Amygdala (tissue), 56 donors: ENCODE measurements at places on chromosomes 5 and 9.

- DNase-seq, result no peak
Measured at GRCh38 chr5:39190311-39191102, 28.9 kb downstream of the FYB1 start.

DNA sequence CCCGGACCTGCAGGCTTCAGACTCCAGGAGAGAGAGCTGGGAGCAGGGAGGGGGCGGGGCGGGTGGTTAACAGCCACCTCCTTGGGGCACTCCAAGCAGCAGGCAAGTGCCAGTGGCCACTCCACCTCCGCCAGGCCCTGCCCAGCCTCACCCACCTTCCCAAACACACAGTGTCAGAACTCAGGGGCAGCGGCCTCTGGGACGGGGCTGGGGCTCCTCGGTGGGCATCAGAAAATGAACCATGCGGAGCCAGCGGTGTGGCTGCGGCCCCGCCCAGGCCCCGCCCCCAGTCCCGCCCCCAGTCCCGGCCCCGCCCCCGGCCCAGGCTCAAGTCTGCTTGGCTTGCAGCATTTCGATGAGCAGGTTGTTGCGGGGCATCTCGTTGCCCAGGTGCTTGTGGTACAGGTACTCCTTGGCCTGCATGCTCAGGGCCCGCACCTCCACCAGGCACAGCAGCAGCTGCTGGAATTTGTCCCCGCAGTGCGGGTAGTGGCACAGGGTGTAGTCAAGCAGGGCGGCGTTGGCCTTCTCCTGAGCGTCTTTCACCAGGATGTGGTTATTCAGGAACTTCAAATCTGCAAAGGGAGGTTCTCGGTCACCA is 24.7 kb downstream of the NR5A1 start:
- no peak for DNase-seq

GRCh38 chr5:91293131-91293530 is 90.0 kb downstream of the ARRDC3 start:
- DNase-seq, result no peak

DNA sequence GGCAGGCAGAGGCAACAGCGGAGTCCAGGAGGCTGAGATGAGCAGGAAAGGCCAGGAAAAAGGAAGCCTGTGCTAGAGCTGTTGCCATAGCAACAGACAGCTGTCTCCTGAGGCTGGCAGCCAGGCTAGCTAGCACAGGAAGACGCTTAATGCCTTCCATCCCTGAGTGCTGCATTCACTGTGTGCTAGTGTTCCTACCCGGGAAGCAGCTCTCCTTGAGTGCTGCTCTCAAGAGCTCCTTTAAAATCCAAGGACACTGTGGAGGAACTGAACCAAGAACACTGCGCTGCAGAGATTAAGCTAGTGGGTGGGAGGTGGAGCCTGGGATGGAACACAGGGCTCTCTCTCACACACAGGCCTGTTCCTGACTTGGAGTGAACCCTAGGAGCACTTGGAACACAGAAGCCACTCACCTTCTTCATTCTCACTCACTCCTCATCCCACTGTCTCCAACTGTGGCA is 53.5 kb upstream of the IL7R start:
- no peak for DNase-seq

DNA sequence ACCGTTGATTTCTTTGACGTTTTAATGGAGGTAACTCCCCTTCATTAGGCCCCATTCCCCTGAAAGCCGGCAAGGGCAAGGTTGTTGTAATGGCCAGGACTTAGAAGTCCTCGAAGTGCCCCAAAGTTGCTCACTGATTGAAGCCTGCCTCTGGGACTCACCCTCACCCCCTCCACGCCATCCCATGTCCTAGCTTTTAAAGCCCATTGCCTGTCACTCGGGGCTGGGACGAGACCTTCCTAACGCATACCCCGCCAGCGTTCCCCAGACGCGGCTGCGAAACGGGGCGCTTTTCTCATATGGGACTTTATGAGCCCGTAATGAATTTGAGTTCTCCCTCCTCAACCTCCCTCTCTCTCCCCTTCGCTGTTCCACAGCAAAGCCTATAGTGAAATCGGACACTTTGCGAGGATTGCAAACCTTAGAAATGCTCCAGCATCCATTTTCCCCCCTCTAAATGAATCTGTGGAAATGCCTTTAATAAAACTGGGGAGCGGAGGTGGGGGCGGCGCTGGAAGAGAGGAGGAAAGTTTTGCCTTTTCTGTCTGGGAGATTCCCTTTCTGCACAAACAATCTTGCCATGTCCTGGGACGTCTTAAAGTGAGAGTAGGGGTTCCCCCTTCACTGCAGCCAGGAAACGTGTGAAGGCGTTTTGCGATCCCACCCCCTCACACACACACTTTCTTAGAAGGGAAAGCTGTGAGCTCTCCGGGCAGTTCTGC is 1.5 kb downstream of the PAPPA start:
- no peak for DNase-seq

- no peak for DNase-seq
Measured at GRCh38 chr5:154479944-154480750, 2.1 kb upstream of the HAND1 start.

DNA sequence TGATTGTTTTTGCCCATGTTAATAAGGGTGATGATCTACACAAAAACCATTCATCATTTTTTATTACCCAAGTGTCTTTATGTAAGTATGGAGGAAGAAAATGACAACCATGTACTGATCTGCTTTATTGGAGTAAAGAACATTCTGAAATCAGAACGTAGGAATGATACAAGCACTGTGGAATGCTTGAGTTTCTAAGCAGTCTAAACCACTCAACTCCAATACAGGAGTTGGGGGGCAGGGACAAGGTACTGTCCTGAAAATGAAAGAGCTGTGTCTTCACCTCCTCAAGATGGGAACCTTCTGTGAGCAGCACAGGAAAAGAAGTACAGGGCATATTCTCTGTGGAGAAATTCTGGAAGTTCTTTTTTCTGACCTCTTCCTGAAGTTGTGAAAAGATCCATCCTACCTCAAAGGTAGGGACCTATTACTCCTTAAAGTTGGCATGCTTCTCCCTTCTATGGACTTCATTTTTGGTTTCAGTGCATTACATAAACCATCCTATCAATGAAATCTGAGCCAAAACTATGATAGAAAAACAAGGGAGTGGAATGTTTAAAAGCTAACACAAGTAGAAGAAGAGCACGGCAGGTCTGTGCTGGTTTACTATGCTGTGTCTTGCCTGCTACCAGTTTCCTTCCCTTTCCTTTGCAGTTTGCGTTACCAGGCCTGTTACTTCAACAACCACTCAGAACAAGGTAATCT is 202.6 kb downstream of the SEMA5A start:
- DNase-seq, result no peak

GRCh38 chr5:107966201-107966600 is 295.5 kb upstream of the EFNA5 start:
- DNase-seq, result no peak

DNA sequence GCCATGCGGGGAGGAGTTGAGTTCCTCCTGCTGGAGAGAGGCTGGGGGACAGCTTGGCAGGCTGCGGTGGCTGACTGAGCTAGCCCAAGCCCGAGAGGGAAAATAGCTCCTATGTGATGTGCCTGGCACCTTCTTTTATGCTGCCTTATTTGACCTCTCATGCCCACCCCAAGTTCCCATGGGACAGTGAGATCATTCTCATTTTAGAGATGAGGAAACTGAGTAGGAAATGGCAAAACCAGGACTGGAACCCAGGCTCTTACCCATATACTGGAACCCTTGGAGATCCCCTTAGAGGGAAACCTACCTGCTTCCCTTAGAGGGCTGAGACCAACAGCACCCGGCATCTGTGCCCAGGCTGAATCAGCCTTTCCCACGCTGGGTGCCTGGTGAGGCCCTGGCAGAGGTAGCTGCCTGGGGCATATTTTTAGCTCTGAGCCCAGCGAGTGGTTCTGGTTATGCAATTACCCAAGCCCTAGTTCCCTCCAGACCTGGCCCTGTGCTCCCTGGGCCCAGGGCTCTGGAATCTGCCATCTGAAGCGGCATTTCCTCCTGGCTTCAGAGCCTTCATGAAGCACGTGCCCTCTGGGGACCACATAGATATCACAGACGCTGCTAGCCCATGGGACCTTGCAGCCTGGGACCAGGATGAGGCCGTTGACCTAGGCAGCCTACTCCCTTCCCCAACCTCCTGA is 23.6 kb downstream of the COL27A1 start:
- DNase-seq, result no peak

GRCh38 chr9:2496934-2497333 is 124.7 kb upstream of the VLDLR start:
- no peak for DNase-seq

DNA sequence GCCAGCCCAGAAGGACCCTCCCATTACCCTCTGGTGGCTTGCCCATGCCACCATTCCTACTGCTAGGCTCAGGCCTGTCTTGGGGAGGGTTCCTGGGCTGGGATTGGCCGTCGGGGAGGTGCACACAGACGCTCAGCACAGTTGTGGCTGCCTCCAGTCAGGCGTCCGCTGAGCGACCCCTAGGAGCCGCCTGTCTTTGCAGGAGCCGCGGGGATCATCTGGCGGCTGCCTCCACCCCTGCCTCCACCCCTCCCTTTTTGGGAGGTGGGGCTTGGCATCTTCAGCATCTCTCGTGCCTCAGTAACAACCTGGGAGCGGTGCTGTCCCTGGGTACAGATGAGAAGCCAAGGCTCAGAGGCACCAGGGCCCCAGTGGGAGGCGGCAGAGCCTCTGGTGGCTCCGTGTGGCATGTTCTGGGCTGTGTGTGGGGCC is 39.6 kb downstream of the RXRA start:
- no peak for DNase-seq

DNA sequence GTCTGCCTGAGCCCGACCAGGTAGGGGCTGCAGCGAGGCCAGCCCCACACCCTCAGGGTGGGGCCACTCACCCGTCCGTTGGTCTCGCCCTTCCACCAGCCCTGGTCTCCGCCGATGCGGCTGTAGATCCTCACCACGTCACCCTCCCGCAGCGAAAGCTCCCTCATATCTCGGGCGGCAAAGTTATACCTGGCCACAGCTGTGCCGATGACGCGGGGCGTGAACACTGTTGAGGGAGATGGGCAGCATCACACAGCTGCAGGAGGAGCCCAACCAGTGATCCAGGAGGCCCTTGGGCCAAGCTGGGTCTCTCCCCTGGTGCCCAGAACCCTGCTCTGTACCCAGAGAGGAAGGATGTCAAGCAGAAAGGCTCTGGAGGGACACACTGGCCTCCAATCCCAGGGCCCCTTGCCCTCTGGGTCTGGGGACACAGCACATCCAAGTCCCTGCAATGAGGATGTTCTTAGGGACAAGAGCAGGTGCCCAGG is 30.3 kb upstream of the SARDH start:
- DNase-seq, result no peak

DNA sequence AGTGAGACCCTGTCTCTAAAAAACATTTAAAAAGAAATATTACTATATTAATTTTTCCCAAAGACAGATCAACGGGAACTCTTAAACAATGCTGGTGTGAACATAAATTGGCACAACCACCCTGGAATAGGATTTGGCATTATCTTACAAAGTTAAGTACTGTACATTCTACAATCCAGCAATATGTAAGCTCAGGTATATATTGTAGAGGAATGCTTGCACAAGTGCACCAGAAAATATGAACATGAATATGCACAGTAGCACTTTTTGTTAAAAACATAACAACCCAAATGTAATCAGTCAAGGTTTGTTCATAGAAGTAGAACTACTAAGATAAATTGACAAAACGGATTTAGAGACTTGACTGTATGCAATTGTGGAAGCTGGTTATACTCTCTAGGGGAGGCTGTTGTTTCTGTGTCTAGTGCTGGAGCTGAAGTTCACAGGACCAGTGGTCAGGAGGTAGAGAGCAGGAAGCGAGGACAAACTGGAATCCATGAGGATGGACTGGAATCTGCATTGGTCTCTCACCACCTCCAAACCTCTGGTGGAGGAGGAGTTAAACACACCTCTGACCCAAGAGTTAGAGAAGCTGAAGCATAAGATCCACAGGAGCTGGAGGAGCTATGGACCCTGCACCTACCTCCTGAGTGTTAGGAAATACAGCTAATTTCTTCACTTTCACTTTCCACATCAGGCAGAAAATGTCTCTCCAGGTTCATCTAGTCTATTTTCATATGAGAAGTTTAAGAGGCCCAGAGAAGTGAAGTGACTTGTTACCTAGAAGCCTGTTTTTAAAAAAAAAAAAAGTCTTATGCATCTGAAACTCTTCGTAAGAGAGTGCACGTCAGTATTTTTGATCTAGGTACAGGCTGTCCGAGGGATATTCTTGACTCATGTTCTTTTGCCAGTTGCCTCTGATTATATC is 20.3 kb upstream of the RIC1 start:
- DNase-seq, result no peak

DNA sequence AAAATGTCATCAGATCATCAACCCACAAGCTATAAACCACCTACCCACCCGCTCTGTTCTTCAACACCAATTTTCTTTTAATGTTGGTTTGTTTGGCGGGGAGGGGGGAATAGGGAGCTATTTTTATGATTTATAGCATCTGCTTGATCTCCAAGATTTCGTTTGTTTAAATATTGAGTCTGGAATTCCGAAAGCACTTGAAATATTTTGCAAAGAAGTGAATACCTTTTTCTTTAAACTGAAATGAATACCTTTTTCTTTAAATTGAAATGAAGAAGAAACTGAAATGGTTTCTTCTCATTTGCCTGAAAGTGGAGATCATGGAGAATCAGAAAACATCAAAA is 49.0 kb upstream of the TENT2 start:
- no peak for DNase-seq

DNA sequence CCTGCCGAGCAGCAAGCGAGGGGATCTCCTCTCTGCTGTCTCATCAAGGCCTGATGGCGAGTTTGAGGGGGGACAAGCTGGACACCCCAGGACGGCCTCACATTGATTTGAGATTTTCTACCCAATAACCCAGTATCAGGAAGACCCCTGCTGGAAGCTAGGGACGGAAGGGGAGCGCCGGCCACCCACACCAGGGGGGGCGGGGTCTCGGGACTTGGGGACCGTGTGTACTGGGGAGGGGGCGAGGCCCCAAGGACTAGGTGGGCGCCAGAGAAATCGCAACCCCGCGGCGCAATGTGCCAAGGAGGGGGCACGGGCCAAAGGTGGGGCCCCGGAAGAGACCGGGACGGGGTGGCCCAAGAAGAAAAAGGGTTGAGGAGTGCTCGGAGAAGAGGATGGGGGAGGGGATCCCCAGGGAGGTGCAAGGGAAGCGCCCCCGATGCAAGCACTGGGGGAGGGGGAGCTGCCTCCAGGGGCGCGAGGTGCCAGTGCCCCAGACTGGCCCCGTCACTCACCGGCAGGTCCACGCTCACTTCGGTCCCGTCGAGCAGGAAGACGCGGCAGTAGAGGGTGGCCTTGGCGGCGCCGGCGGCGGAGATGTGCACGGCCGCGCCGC is 1.1 kb downstream of the EPB41L4B start:
- DNase-seq, result no peak

DNA sequence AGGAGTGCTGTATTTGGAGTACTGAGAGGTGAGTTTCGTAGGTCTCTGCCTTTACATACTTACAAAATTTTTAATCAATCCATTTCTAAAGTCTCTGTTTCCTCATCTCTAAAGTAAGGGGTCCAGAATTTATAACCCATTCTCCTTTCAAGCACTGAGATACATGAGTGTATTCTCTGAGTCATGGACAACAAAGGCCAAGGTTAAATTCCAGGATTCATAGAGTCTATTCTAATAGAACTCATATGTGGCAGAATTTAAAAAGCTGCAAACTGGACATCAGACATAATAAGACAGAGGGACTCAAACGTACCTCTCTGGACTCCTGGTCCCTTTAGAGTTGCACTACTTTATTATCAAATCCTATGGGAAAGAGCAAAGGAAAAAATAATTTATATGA is 112.5 kb upstream of the SLIT3 start:
- DNase-seq, result no peak

- no peak for DNase-seq
Measured at GRCh38 chr9:99916650-99917049, 10.2 kb downstream of the STX17 start.

- DNase-seq, result no peak
Measured at GRCh38 chr9:14452539-14452938, 138.6 kb upstream of the NFIB start.

- no peak for DNase-seq
Measured at GRCh38 chr5:5092149-5092548, 48.0 kb upstream of the ADAMTS16 start.
